Non-pigmented ciliary epithelial cell (primary cell): ENCODE measurements at places on chromosomes 3 and 15.

DNA sequence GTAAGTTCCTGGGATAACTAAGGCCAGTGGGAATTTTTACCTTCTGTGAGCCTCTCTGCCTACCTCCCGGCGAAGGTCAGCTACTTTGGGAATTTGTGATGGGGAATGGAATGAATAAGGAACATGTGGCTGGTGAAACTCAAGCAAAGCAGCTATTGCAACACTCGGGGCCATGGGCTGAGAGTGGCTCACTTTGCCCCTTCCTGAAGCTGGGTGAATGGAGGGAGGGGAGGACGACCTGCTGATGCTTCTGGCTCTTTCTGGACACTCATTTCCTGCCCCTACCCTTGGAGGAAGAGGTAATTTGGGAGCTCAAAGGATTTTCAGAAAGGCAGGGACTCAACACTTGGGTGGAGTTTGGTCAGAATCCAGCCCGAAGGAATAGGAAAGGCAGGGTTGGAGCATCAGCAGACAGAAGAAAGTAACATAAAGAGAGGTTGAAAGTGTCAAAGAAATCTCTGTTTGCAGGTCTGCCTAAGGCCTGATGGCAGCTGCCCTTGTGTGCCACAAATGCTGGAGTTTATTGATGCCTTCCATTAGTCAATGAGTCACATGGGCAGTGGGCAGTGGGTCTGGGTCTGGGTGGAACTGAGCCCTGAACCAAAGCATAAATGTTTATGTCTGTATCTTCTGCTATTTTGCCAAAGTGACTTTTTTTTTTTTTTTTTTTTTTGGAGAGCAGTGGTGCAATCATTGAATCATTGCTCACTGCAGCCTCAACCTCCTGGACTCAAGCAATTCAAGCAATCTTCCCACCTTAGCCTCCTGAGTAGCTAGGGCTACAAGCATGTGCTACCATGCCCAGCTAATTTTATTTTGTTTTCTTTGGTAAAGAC is 12.4 kb downstream of the LAMP3 start:
- DNase-seq: no peak

DNA sequence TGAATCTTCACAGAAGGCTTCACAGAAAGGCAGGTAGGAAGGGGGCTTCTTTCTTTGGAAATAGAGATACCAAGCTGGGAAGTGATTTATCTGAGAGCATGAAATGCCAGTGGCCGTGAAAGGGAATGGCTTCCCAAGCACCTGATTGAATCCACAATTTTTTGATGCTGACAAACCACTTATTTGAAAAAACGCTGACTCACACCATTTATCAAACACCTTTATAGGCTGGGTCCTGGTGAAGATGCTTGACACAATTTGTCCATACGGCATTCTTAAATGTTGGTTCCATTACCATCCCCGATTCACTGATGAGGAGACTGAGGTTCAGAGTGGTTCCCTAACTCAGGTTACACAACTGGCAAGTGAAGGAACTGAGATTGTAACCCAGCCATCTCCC is 64.1 kb upstream of the POMGNT2 start:
- DNase-seq: no peak

GRCh38 chr3:141150081-141150830 is 81.4 kb upstream of the PXYLP1 start:
- DNase-seq: no peak

- no peak for DNase-seq
These were observed 148.1 kb downstream of the NEK11 start for GRCh38 chr3:131174752-131175151.

DNA sequence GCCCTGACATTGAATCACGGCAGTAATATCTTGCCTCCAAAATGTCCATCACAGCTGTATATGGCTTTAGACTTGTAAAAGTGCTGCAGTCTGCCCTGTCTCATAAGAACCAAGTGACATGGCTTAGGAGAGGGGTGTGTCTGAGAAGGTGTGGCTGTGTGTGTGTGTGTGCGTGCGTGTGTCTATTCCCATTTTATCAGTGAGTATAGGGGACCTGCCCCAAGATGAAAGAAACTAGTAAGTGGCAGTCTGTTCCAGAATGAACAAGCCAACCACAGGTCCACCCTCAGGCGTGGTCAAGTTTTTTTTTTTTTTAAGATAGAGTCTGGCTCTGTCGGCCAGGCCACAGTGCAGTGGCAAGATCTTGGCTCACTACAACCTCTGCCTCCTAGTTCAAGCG is 5.6 kb upstream of the RHOV start:
- DNase-seq: no peak

GRCh38 chr3:190101320-190102011 is 19.2 kb downstream of the P3H2 start:
- no peak for DNase-seq

DNA sequence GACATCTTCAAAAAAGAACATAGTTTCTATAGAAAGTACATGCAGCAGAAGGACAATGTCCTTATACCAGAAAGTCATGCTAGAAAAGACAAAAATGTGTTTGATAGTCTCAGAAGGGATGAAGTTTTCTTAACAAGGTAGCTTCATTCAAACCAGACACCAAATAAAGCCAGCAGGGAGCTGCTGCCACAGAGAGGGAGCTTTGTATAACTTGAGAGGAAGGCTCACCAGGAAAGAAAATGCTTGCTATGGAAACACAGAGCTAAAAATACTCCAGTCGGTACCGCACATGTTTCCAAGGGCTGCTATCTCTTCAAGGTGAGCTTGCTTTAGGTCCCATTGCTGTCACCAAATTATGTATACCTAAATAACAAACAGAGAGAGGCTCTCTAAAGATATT is 1074.8 kb upstream of the ALCAM start:
- DNase-seq: no peak
